ENCODE measurements at places on chromosomes 16 and 17.

DNA sequence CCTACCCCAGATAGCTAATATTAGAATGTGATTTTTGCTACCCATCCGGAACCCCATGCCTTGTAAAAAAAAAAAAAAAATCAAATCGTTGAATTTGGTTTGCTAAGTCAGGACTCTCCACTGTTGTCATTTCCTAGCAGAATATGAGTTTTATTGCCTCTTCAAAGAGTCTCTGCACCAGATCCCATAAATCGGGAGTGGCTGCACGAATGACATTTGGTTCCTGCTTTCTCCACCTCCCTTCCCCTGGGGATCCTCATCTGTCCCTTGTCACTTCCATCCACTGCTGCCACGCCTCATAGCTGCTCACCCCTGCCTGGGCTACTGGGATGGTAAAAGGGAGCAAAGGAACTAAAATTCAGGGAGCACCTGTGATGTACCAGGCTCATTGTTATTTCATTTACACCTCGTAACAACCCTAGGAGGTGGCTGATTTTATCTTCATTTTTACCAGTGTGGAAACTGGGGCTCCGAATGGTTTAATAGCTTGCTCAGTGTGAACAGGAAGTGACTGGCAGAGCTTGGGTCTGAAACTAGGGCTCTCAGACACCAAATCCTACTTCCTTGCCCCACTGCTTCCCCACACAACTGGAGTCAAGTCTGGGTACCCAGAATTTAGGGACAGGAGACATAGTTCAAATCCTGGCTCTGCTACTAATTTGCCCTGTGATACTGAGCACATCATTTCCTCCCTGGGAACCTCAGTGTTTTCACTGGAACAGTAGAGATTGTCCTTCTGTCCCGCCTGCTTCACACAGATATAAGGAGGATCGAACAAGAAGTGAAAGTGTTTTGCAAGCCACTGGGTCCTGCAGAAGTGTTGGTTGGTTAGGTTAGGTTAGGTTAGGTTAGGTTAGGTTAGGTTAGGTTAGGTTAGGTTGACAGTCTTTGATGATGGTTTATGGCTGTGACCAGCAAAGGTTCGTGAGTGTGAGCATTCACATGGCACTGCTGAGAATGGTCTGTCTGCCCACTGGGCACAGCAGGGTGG is 585 bp upstream of the KRT36 start:
- H3K27me3 ChIP-seq, result no peaks in the 10 kb centered on the region
- no peak overlapping the region for H3K4me3 ChIP-seq
- H3K27ac ChIP-seq, result no peak overlapping the region
- H3K36me3 ChIP-seq, result no peaks in the 10 kb centered on the region

DNA sequence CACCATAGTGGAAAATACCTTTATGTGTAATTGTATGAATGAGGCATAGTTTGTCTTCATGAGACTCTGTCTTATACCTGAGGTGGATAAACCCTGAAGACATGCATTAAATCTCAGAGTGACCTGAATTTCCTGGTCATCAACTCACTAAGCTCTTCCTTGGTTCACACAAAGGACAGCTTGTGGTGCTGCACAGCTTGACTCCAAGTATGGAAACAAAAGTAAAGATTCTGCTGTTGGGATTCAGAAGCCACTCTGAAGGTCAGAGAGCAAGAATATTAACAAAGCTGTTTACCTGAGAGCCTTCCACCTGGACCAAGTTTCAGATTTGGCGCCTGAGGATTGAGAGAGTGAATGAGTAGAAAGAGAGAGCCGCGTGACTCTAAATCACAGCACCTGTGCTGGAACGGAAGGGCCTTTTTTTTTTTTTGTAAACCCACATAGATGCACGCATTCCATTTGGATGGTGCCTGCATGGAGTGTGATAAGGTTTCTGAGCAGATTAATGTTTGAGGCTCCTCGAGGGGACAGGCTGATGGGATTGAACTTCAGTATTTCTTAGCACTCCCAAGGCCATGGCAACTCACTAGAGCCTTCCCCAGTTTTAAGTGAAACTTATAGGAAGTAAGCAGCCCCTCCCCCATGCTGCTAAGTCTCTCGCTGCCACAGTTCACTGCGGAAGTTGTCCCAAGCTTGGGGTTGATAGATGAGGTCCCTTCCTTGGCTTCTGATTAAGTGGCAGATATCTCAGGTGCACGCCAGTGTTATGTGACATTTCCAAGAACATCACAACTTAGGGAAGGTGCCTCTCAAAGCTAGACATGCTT is 28.7 kb downstream of the CALB2 start:
- no peak for DNase-seq
- no peak overlapping the region for H3K4me3 ChIP-seq
- H3K27ac ChIP-seq, result no peak overlapping the region
- no peaks in the 10 kb centered on the region for H3K27me3 ChIP-seq
- H3K4me1 ChIP-seq, result no peaks in the 10 kb centered on the region
- no peaks in the 10 kb centered on the region for H3K36me3 ChIP-seq

DNA sequence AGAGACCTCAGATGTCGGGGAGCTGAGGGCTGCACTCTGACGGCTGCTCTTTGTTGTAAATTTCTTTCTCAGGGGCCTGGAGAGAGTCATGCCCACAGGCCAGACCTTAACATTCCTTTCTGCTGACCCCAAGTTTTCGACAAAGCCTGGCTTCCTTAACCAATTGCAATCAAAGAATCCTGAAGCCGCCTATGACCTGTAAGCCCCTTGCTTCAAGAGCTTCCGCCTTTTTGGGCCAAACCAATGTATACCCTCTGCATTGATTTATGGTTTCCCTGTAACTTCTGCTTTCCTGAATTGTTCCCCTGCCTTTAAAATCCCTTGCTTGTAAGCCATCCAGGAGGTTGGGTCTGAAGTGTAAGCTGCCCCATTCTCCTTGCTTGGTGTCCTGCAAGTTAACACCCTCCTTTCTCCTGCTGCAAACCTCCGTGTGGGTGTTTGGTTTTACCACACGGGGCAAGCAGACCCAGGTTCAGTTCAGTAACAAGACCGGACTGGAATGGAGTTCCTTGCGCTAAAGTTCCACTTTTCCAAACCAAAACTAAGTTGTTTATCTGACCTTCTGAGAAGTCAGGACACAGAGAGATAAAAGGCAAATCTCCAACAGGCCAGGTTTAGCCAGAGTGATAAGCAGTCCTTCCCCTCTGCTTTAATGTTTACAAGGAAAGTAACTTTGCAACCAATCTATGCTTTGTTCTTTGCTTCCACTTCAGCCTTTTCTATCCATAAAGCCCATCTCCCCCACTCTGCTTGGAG is 141.6 kb downstream of the KCNJ12 start:
- no peak overlapping the region for H3K27ac ChIP-seq
- H3K36me3 ChIP-seq, result no peaks in the 10 kb centered on the region
- H3K27me3 ChIP-seq, result no peaks in the 10 kb centered on the region

DNA sequence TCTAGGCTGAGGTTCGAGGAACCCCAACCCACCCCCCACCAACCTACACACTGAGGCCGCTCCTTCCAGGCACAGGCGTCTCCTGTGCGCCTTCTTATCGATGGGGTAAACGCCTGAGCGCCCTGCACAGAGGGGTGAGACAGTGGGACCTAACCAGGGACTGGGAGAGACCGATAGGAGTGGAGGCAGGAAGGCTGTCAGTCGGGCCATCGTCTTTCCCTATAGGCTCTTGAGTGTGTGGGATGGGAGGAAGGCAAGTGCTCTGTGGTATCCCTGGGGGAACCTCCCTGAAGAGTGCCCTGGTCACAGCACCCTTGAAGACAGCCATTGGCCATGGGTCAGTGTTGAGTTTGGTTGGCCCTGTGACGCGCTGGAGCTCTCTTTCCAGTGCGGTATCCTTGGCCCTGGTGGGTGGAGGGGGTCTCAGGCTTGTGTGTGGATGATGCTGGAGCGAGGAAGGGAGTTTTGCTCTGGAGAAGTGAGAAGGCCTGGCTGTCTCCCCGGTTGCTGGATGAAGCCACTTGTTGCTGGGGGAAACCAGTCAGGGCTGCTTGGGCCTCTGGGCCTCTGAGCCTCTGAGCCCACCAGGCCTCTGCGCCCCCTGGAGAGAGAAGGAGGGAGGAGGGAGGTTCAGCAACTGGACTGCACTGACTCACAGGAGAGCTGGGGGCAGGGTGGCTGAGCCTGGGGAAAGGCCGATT is 1.7 kb downstream of the GPRC5C start:
- H3K4me1 ChIP-seq, result peaks cover 11% of the 10 kb centered on the region
- no peak for DNase-seq

DNA sequence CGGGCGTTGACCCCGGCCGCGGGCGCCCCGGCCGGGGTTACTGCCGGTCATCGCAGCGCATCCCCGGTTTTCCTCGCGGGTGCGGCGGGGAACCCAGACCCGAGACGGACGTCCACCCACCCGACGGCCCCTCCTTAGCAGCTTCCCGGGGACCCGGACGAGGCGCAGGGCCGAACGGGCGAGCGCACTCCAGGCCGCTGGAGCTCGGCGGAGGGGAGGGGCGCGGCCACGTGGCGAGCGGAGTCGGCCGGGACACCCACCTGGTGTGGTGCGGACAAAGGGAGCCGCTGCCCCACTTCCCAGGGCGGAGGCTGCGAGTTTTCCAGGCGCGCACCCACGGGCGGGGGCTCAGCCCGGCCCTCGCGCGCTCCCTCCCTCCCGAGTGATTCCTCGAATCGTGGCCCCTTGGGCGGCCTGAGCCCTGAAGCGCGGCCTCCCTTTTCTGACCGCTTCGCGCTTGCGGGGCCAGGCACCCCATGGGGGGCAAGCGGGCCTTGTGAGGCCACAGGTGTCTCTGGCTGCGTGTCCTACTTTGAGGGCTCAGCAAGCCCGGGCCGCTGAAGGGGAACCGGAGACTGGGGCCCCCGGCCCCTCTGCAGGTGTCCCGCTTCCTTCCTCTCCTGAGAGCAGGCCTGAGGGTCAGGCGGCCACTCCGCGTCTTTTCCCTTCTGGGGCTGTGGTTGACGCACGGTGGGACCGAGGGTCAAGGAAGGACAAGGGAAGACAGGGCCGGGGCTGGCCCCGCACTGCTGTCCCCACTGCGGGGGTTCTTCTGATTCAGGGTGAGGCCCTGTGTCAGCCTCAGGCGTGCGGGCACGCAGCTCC is 1.1 kb upstream of the FASN start:
- H3K27ac ChIP-seq, result peak overlapping the region; percentile 99
- peak overlapping the region; percentile 76 for H3K4me3 ChIP-seq

DNA sequence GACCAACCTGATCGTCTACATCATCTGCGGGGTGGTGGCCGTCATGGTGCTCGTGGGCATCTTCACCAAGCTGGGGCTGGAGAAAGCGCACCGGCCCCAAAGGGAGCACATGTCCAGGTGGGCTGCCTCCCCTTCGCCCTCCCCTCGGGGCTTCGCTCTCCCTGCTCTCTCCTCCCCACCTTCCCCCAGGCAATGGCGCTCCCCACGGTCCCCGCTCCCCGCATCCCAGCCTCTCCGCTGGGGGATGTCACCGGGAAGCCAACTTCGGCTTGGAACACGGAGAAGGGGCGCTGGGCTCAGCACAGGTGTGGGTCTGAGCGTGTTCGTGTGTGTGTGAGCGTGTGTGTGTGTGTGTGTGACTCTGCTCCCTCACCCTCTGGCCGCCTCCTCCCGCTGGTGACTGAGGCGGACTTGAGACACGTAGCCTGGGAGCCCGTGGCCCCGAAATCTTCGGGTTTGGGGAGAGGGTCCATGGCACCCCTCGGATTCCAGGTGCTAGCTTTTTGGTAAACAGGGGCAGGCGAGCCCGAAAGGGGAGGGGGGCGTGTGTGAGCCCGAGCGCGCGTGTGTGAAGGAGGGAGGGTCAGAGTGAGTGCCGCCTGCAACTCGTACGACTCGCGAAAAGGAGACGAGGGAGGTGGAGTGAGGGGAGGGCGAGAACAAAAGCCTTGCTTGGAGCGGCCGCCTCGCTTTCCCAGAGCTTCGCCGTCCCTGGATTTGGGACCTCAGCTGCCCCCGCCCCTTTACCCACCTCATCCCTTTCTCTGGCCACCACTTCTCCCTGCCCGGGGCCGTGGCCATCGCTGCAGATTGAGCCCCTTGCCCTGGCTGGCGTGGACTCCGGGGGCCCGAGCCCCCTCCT is 1.3 kb downstream of the SHISA9 start:
- no peaks in the 10 kb centered on the region for H3K4me1 ChIP-seq
- no peaks in the 10 kb centered on the region for H3K36me3 ChIP-seq
- peak; percentile 28 for DNase-seq
- H3K27me3 ChIP-seq, result peaks cover 45% of the 10 kb centered on the region

DNA sequence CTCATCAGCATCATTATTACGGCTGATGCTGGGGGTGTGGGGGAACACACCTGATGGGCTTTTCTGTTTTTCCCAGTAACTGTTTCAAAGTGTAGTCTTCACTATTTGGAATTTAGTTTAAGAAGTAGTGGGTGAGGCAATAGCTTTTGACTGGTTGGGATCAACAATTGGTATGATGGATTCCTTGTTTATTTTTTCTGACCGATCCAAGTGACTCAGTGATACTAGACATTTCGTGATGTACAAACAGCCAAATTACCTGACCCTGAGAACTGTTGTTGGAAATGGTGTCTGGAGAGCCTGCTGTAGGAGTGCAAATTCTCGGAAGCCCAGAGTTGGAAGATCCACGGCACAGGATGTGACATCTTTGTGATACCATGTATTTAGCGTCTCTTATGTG is 204.2 kb downstream of the PRKCA start:
- no peak overlapping the region for H3K4me3 ChIP-seq
- H3K4me1 ChIP-seq, result peaks cover 8% of the 10 kb centered on the region
- H3K27ac ChIP-seq, result no peak overlapping the region
- H3K27me3 ChIP-seq, result no peaks in the 10 kb centered on the region
- H3K36me3 ChIP-seq, result no peaks in the 10 kb centered on the region
- DNase-seq, result no peak

DNA sequence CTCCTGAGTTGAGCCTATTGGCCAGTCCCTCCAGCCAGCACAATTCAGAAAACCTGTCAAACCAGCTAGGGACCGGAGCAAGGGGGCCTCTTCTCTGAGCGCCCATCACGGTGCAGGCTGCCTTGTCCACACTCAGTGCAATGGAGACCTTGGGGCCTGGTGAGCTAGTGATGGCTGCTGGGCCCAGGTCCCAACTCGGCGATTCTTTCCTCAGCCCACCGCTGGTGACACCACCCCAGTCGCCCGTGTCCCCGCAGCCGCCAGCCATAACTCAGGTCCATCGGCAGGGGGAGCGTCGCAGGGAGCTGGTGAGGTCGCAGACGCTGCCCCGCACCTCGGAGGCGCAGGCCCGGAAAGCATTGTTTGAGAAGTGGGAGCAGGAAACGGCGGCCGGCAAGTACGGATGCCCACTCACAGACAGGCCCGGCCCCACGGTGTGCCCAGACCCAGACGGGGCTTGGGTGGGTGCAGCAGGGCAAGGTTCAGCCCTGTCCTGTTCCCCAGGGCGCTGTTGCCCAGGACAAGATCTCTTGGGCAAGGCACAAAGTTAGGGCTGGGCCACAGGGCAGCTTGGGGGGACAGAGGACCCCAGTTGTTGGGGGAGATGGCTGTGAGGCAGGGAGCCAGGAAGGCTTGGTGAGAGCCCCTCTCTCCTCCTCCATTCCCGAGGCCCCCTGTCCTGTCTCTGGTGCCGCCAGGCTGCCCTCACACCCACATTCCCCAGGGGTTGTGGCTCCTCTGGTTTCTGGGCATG is 10.8 kb downstream of the SMTNL2 start:
- H3K27ac ChIP-seq, result no peak overlapping the region
- no peaks in the 10 kb centered on the region for H3K36me3 ChIP-seq
- peak; percentile 68 for DNase-seq
- H3K27me3 ChIP-seq, result peaks cover 28% of the 10 kb centered on the region
- no peak overlapping the region for H3K4me3 ChIP-seq

- H3K36me3 ChIP-seq, result no peaks in the 10 kb centered on the region
- H3K4me3 ChIP-seq, result no peak overlapping the region
- no peak overlapping the region for H3K27ac ChIP-seq
- DNase-seq, result no peak
- H3K4me1 ChIP-seq, result no peaks in the 10 kb centered on the region
- H3K27me3 ChIP-seq, result no peaks in the 10 kb centered on the region
Measured at GRCh38 chr17:31453896-31454295, 62.4 kb downstream of the RAB11FIP4 start.
